Choroid plexus epithelial cell (primary cell): ENCODE measurements at places on chromosomes 4 and X.

DNA sequence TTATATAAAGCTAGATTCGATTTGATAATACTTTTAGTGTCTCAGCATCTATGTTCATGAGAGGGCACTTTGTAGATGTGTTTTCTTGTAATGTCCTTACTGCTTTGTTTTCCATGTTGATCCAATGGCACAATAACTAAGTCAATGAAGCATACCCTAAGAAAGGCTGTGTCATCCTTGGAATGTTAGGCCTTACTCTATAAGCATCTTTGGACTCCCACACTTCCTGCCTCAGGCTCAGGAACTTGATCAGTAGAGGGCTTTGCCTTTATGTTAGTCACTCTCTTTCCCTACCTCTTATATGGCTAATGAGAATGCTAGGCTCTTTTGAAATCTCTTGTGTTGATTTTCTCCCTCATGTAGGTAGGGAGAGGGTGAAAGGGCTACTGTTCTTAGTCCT lies 33.2 kb upstream of the EDA2R start:
- DNase-seq, result no peak

GRCh38 chr4:135411251-135411650 lies 1209.7 kb upstream of the PABPC4L start:
- no peak for DNase-seq

GRCh38 chrX:131322651-131323050 lies 33.5 kb upstream of the IGSF1 start:
- DNase-seq, result no peak

GRCh38 chr4:101192244-101192643 lies 155.1 kb downstream of the PPP3CA start:
- DNase-seq, result no peak

GRCh38 chr4:5722328-5722727 lies 11.3 kb downstream of the EVC start:
- no peak for DNase-seq

DNA sequence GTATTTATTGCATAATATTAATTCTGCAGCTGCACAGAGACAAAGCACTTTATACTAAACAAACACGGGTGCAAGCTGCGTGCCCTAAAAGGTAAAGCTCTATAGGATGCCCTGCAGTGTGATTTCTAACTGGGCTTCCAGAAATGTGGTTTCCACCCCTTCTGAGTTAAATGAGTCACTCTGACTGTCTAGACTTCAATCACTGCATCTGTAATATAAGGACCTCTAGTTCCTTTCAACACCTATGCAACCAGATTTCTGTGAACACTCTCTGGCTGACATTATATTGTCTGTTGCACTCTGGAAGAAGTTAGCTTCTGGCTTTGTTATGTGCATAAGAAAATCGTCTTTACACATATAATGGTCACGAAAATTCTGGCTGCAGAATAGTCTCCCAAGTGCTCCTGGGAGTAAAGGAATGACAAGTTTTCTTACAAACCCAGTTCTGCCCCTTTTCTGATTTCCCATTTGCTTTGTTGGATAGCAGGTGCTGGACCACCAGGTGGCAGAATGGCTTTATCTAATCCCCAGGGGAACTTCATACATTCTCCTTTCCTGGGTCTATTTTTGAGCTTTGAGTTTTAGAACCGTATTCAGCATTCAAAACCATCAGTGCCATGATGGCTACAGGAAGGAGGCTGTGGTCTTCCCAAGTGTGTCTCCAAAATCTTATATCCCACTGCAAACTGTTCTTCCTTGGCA lies 842.2 kb downstream of the STIM2 start:
- peak; percentile 12 for DNase-seq

GRCh38 chr4:114577386-114577785 lies 21.2 kb upstream of the UGT8 start:
- no peak for DNase-seq

DNA sequence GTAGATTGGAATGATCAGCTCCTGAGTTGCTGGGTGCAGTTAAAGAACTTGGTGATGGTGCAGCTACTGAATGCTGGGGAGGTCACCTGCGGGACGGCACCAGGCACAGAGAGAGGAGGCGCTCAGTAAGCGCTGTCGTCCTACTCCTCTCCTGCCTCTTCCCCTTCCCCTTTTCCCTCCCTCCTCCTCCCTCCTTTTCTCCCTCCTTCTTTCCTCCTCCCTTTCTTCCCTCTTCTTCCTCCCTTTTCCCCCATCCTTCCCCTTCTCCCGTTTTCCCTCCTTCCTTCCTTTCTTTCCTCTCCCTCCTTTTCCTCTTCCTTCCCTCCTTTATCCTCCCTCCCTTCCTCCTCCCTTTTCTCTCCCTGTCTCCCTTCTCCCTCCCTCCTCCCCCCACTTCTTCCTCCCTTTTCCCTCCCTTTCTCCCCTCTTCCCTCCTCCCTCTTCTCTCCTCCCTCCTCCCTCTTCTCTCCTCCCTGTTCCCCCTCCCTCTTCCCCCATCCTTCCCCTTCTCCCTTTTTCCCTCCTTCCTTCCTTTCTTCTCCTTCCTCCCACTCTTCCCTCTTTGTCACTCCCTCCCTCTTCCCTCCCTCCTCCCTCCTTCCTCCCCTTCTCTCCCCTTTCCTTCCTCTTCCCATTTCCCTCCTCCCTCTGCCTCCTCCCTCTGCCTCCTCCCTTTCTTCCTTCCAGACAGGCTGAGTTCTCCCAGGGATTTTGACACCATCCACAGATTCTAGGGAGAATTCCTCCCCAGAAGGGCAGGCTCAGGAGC lies 87.9 kb upstream of the PSAPL1 start:
- DNase-seq, result no peak

- peak; percentile 54 for DNase-seq
Measured at GRCh38 chr4:10589799-10590198, 94.8 kb downstream of the CLNK start.

- DNase-seq, result no peak
Measured at GRCh38 chrX:41303013-41303412, 30.9 kb upstream of the DDX3X start.

DNA sequence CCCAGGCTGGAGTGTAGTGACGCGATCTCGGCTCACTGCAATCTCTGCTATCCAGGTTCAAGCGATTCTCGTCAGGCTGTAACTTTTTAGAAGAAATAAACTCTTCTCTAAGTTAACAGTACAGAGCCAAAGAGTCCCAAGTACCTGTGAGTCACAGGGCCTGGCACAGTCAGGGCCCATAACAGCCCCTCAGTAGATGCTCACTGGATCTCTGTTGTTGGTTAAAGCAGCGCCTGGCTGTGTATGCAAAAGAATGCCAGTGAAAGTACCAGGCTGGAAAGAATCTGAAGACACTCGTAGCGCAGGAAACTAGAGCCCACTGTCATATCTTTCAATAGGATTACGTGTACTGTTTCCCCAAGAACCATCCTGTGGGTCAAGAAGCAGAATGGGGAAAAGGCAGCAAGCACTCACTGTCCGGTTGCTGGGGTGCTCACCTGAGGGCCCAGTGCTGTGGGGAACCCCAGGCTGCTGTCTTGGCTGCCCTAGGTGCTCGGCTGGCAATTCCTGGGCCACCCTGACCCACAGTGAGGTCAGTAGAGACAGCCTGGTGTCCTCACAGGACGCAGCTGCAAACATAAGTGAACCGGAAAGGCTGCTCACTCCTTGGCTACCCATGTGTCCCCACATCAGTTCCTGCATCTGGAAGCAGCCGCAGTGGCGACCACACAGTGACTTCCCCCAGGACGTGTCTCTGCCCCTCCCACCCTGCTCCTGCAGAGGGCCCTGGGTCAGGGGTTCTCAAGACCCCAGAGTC lies 3.1 kb upstream of the SLBP start:
- no peak for DNase-seq

GRCh38 chrX:85052636-85053343 lies 49.1 kb downstream of the APOOL start:
- DNase-seq, result peak; percentile 81

DNA sequence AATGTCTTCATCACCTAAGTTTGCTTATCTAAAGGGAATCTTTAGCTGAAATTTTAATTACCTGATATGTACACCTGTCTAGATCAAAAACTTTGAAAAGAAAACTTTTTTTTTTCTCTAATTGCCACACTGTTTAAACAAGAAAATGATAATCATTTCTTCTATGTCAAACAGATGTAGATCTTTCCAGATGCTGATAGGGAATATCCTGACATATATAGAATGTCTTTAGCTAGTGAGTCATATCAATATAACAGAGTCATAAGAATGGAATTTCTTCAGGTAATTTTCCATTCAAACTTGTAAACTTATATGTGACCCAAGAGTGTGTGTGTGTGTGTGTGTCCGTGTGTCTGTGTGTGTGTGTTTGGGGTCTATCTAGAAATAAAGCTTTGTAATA lies 271.9 kb downstream of the GPM6A start:
- DNase-seq, result no peak
